Stimulated activated CD4-positive, alpha-beta T cell treated with anti-CD3 and anti-CD28 coated beads, Interleukin-4, amount 100 ng/mL, for 1 hour (primary cell): ENCODE measurements at places on chromosomes 6 and 20.

- DNase-seq = no peak
These were observed 223.9 kb upstream of the GGTLC1 start for GRCh38 chr20:24212494-24212893.

DNA sequence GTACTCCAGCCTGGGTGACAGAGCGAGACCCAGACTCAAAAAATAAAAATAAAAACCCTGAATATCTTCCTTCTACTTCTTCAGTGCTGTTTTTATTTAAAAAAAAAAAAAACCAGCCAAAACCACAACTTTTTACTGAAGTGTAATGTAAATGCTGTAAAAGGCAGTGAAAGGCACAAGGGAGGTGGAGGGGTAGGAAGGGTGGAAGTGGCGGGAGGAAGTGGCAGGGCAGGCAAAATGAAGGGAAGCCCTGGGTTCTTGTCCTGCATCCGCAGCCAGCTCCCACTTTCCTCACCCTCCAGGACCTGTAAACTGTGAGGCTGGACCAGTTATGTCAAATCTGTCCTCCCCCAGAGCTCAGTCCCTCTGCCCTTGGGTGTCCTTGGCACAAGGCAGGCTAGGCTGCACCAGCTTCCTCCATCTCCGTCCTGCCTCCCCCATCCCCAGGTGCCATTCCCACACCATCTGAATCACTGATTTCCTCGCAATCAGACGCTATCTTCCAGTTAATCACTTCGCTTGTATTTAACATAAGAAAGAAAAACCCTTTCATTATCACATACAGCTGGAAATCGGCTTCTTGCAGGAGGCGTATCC lies 13.7 kb upstream of the PANK2 start:
- no peak for DNase-seq

- no peak for DNase-seq
These were observed 55.1 kb downstream of the MYLK4 start for GRCh38 chr6:2695454-2696095.

- no peak for DNase-seq
These were observed 199.1 kb downstream of the SCP2D1 start for GRCh38 chr20:19012676-19013075.

DNA sequence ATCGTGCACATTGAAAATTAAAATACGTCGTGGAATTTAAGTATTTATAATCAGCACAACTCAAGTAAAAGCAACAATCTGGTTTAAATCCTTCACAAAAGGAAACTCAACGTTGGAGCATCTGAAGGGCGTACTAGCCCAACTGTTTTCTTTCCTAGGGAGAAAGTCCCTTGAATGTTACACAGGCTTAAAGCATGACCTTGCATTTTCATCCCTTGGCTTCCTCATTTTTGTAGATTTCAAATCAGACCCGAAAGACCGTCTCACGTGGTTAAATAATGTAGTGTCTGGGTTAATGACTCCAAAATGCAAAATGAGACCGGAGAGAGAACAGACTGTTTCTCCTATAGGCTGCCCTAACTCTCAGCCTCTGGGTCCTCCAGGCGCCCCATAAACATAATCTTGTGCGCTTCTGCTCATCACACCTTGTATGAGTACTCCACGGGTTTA lies 249.2 kb upstream of the RREB1 start:
- no peak for DNase-seq

GRCh38 chr6:71321314-71321713 lies 32.7 kb downstream of the OGFRL1 start:
- no peak for DNase-seq

- DNase-seq = no peak
These were observed 199.8 kb upstream of the DEFB112 start for GRCh38 chr6:50249493-50249892.

DNA sequence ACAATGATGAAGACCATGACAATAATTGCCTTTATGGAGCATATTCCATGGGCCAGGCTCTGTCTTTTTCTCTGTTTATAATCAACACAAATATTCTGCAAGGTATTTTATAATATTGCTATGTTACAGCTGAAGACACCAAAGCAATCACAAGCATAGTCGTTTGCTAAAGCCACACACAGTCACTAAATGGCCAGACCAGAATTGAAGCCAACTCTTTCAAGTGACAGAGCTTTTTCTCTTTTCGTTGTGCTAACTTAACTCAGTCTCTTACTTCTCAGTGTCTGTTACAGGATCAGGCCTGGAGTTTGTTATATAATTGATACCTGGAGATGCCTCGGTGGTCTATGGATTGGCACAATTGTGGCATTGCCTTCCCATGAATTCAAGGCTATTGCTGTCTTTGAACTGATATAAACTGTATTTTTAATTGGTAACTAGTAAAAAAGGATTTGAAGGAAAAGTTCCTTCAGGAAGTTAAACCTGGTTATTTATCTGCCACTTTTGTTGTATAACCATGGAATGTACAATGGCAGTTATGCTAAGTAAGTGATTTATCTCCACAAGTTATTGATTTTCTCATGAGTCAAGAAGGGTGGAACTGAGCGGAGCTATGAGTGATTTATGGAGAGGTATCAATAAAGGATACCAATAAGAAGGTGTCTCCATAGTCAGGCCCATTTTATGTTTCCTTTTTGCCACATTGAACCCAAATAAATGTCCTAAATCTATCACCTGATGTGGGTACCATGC lies 67.6 kb downstream of the PFDN4 start:
- no peak for DNase-seq

GRCh38 chr6:43421831-43422230 lies 5.5 kb upstream of the ABCC10 start:
- no peak for DNase-seq

DNA sequence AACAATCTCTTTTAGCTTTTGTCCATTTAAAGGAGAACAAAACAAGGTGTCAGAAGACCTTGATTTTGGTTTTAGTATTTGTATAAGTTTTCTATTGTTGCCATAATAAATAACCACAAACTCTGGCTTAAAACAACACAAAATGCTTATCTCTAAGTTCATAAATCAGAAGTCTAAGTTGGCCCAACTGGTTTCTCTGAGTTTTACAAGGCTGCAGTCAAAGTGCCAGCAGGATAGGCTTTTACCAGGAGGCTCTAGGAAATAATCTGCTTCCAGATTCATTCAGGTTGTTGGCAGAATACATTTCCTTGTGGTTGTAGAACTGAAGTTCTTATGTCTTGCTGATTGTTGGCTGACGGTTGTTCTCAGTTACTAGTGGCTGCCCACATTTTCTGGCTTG lies 147.2 kb upstream of the HMGCLL1 start:
- DNase-seq = no peak

DNA sequence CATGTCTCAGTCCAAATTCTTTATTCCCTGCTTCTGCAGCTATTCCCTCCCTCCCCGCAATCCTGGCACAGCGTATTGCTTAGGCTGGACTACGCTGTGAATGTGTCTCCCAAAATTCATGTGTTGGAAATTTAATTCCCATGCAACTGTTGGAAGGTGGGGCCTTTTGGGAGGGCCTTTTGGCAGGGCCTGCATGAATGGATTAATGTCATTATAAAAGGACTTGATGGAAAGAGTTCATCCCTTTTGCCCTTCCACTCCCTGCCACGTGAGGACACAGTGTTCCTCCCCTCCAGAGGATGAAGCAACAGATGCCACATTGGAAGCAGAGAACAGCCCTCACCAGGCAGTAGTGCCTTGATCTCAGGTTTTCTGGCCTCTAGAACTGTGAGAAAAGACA lies 20.4 kb upstream of the NOTCH4 start:
- DNase-seq = no peak

GRCh38 chr6:45699663-45700062 lies 316.0 kb downstream of the CLIC5 start:
- no peak for DNase-seq

DNA sequence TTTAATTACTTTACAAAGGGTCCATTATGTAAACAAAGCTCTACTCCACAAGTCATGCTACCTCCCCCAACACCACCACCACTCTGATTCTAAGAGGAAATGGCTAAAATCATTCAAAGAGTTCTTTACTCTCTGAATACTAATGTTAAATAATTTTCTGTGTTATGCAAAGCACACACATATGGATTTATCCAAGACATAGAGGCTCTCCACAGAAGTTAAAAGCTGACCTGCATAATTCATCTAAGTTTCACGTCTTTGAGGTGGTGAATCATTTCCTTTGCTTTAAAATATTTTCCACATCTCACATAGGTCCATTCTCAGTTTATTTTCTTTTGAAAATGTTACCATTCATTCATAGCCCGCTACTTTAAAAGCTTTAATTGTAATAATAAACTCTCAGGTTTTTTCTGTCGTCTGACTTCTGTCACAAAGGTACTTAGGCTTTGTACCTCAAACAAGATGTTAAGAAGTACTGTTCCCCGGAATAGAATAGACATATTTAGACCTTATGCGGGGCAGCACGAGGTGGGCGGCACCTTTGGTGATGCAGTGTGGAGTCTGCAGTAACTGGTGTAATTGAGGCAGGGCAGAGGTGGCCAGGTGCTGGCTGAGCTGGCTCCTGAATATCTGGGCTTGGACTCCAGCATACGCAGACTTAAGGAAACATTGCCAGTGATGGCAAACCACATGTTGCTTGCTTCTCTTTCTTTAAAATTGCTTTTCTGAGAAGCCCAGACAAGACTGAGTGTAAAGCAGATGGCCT lies 55.8 kb downstream of the KIF6 start:
- DNase-seq = no peak

GRCh38 chr20:21156266-21156665 lies 30.4 kb downstream of the KIZ start:
- no peak for DNase-seq

DNA sequence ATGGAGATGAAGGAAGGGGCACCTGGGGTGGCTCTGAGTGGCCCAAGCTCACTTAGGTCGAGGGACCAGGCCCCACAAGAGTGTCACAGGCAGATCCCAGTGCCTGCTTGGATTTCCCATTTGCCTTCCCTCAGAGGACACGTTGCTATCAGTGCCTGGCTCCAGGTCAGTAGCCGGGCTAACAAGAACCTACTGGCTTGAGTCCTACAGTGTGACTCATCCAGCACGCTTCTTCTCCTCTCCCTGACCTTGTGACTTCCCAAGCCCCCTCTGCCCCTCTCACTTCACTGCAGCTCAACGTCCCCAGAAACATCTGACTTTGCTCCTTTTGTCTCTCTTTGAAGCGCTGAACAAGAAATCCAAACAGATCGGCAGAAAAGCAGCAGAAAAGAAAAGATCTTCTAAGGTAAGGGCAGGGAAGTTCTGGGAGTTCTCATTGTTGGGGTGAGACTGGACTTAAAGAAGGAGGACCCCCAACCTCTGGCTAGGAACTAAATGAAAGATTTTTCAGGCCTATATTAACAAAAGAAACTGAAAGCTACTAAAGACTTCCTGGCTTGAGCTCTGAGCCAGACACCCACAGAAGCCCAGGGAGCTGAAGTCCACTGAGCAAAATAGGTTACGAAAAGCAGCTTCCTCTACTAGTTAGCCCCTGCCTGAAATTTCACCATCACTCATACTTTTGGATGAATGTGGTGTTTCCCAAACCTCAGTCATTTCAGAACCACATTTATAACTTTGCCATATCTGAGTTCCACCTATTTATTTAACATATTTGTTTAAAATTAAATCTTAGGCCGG lies 21.5 kb downstream of the ASIP start:
- DNase-seq = no peak
